ENCODE measurements at places on chromosomes 4 and X. TPM values are rescaled to one million over a fixed set of nuclear protein-coding genes. Genes with fewer than 3 reads are reported as not detected.

The DDIT4L gene
- total RNA-seq: 46.5 TPM

The CFAP299 gene
- not detected for total RNA-seq

The KDR gene
- 0.10 TPM for total RNA-seq

The TRPC5OS gene
- not detected for total RNA-seq

The GYG2 gene
- total RNA-seq: 9.7 TPM

The NEUROG2 gene
- total RNA-seq: not detected

The AKAP4 gene
- total RNA-seq: not detected

The SPANXA2 gene
- not detected for total RNA-seq

The IL2RG gene
- total RNA-seq: not detected

The SH3D19 gene
- 20.4 TPM for total RNA-seq

The STK32B gene
- total RNA-seq: 1.6 TPM

The SPON2 gene
- not detected for total RNA-seq

The NSUN7 gene
- not detected for total RNA-seq

The CORIN gene
- total RNA-seq: 0.12 TPM

The LIMCH1 gene
- 295 TPM for total RNA-seq

The MSL3 gene
- 26.6 TPM for total RNA-seq

The CCKAR gene
- total RNA-seq: not detected

The SHISA3 gene
- total RNA-seq: 0.58 TPM

The PPP2R2C gene
- 17.6 TPM for total RNA-seq

The CLDN2 gene
- not detected for total RNA-seq

The PDGFRA gene
- 0.05 TPM for total RNA-seq

The STATH gene
- total RNA-seq: not detected

The CXXC4 gene
- 0.03 TPM for total RNA-seq

The VCX2 gene
- not detected for total RNA-seq

The TCEAL6 gene
- not detected for total RNA-seq

The GPR78 gene
- total RNA-seq: not detected

The DMD gene
- 3.9 TPM for total RNA-seq

The PAGE2B gene
- not detected for total RNA-seq

The DCX gene
- not detected for total RNA-seq

The PDZD4 gene
- total RNA-seq: 1.4 TPM

The SLC9A6 gene
- total RNA-seq: 15.4 TPM
